Activated CD4-positive, alpha-beta T cell treated with anti-CD3 and anti-CD28 coated beads, Interleukin-2, amount 10 ng/mL, durations not matched to agents 24 days and 14 days (primary cell): ENCODE measurements at places on chromosomes 7 and 10. TPM values are rescaled to one million over a fixed set of nuclear protein-coding genes. Genes with fewer than 3 reads are reported as not detected.

- DNase-seq, result no peak
- H3K4me1 ChIP-seq, result no peaks in the 10 kb centered on the region
- no peak overlapping the region for H3K4me3 ChIP-seq
- no peak overlapping the region for H3K27ac ChIP-seq
- H3K27me3 ChIP-seq, result no peaks in the 10 kb centered on the region
- no peaks in the 10 kb centered on the region for H3K36me3 ChIP-seq
Measured at GRCh38 chr7:142890874-142891485, 5.4 kb upstream of the TRPV6 start.

GRCh38 chr10:78551184-78552005, 517.4 kb upstream of the ZMIZ1 start:
- H3K36me3 ChIP-seq, result no peaks in the 10 kb centered on the region
- H3K27ac ChIP-seq, result peak overlapping the region; percentile 4
- H3K4me1 ChIP-seq, result peaks cover 3% of the 10 kb centered on the region
- peaks cover 19% of the 10 kb centered on the region for H3K27me3 ChIP-seq

DNA sequence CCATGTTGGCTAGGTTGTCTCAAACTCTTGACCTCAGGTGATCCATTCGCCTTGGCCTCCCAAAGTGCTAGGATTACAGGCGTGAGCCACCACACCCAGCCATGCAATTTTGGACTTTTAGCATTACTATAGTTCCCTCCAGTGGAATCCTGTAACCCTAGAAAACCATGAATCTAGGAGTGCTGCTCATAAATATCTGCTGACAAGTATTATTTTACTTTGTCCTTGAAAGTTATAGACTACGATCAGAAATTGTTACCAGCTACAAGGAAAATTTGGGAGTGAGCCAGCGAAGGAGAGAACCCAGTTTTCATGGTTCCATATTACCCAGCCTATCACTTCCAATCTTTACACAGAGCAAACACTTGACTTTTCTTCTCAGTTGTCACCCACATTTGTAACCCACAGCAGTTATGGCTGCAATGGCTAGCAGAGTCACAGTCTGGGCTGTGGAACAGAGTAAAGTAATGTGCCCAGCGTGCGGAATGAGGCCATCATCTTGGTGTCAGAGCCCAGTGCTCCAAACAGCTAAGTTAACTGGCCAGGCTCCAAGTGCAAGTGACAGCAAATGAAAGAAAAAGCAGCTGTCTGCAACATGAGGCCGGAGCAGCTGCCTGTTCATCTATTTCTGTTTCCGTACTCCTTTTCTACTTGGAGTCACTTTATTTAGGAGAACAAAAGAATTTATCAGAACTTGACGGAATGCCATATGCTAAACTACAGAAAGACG, 29.9 kb downstream of the ZC3HC1 start:
- no peak overlapping the region for H3K27ac ChIP-seq
- H3K4me1 ChIP-seq, result no peaks in the 10 kb centered on the region
- H3K36me3 ChIP-seq, result peaks cover 53% of the 10 kb centered on the region
- no peak for DNase-seq
- H3K27me3 ChIP-seq, result no peaks in the 10 kb centered on the region
- no peak overlapping the region for H3K4me3 ChIP-seq

Gene CALHM1
- total RNA-seq, result not detected in 2 replicates

DNA sequence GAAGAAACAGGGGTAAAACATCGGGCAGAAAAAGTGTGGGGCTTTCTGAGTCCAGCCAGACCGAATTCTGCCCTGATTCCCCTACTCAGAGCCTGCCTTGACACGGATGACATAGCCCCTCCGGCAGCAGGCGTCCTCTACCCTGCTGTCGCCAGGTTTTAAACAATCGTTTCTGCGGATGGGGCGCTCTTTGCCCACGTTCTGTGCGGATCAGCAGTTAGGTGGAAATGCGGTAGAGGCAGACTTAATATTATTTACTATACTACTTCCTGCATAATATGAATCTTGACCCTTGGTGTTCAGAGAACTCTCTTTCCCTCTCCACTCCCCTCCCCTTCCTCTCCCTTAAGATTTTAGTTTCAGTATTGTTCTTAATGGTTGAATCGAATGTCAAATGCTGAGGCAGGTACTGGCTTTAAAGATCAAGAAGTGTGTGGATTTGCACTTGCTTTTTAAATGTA, 2.4 kb downstream of the GATA3 start:
- H3K36me3 ChIP-seq, result peaks cover 67% of the 10 kb centered on the region
- peaks cover 16% of the 10 kb centered on the region for H3K27me3 ChIP-seq

Gene TACC2
- total RNA-seq, result not detected in 2 replicates

Gene CLEC5A
- not detected in 2 replicates for total RNA-seq

Gene JAZF1
- total RNA-seq, result 4.2 and 4.4 TPM in 2 replicates

Gene GATA3
- 79.7 and 81.0 TPM in 2 replicates for total RNA-seq

GRCh38 chr10:61978965-61979364, 77.5 kb downstream of the ARID5B start:
- H3K27me3 ChIP-seq, result no peaks in the 10 kb centered on the region
- peaks cover 39% of the 10 kb centered on the region for H3K4me1 ChIP-seq
- no peak overlapping the region for H3K4me3 ChIP-seq
- peaks cover 70% of the 10 kb centered on the region for H3K36me3 ChIP-seq
- no peak for DNase-seq

GRCh38 chr7:45089341-45089891, 647 bp upstream of the NACAD start:
- H3K4me3 ChIP-seq, result peak overlapping the region; percentile 77
- peak overlapping the region; percentile 34 for H3K27ac ChIP-seq
- peak; percentile 91 for DNase-seq
- H3K4me1 ChIP-seq, result peaks cover 8% of the 10 kb centered on the region
- no peaks in the 10 kb centered on the region for H3K36me3 ChIP-seq

Gene CTAGE15
- 1.3 and 2.7 TPM in 2 replicates for total RNA-seq

GRCh38 chr10:49598986-49599385, 11.1 kb upstream of the SLC18A3 start:
- peaks cover 2% of the 10 kb centered on the region for H3K27me3 ChIP-seq
- H3K36me3 ChIP-seq, result no peaks in the 10 kb centered on the region
- no peak for DNase-seq

GRCh38 chr7:38842746-38843145, 66.2 kb downstream of the VPS41 start:
- no peak overlapping the region for H3K4me3 ChIP-seq
- H3K4me1 ChIP-seq, result no peaks in the 10 kb centered on the region
- no peak for DNase-seq
- no peak overlapping the region for H3K27ac ChIP-seq
- H3K27me3 ChIP-seq, result no peaks in the 10 kb centered on the region
- no peaks in the 10 kb centered on the region for H3K36me3 ChIP-seq

DNA sequence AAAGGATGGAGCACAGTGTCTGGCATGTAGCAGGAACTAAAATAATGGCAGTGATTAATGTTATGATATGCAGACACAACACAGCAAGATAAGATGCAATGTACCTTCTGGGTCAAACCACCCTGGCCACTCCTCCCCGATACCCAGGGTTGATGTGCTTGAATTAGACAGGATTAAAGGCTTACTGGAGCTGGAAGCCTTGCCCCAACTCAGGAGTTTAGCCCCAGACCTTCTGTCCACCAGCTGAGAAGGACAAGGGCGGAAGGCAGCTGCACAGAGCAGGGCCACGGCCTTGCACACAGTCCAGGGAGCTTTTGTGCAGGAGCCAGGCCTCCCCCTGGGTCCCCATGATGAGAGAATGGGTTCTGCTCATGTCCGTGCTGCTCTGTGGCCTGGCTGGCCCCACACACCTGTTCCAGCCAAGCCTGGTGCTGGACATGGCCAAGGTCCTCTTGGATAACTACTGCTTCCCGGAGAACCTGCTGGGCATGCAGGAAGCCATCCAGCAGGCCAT, at the start of gene RBP3:
TSS of gene RBP3 (plus strand) at position 226 of the 514 bp plus-strand sequence. CDS start at position 348, 122 bp downstream.
- H3K4me3 ChIP-seq, result no peak within 1 kb of the TSS
- DNase-seq, result no peak
- H3K27me3 ChIP-seq, result peaks cover 2% of the 10 kb centered on the region
- H3K27ac ChIP-seq, result no peak within 1 kb of the TSS

GRCh38 chr10:70508912-70509756, 30.6 kb downstream of the PALD1 start:
- H3K4me1 ChIP-seq, result no peaks in the 10 kb centered on the region
- no peak for DNase-seq
- no peaks in the 10 kb centered on the region for H3K36me3 ChIP-seq
- no peak overlapping the region for H3K4me3 ChIP-seq
- H3K27ac ChIP-seq, result no peak overlapping the region

GRCh38 chr10:97406064-97406463, 4.9 kb upstream of the RRP12 start:
- H3K4me3 ChIP-seq, result no peak overlapping the region
- no peaks in the 10 kb centered on the region for H3K27me3 ChIP-seq
- no peaks in the 10 kb centered on the region for H3K36me3 ChIP-seq
- peaks cover 17% of the 10 kb centered on the region for H3K4me1 ChIP-seq
- no peak overlapping the region for H3K27ac ChIP-seq

- H3K4me1 ChIP-seq, result peaks cover 23% of the 10 kb centered on the region
- DNase-seq, result peak; percentile 66
- peaks cover 9% of the 10 kb centered on the region for H3K27me3 ChIP-seq
- H3K36me3 ChIP-seq, result peaks cover 1% of the 10 kb centered on the region
Measured at GRCh38 chr7:129502708-129503685, 666 bp downstream of the SMKR1 start.

GRCh38 chr10:20380401-20380800, 516.7 kb downstream of the NEBL start:
- H3K4me1 ChIP-seq, result no peaks in the 10 kb centered on the region
- H3K4me3 ChIP-seq, result no peak overlapping the region
- no peaks in the 10 kb centered on the region for H3K36me3 ChIP-seq
- DNase-seq, result no peak
- H3K27ac ChIP-seq, result no peak overlapping the region

Gene TMEM26
- total RNA-seq, result not detected in 2 replicates

- no peak for DNase-seq
- H3K36me3 ChIP-seq, result no peaks in the 10 kb centered on the region
- H3K4me1 ChIP-seq, result no peaks in the 10 kb centered on the region
- H3K27ac ChIP-seq, result no peak overlapping the region
- no peaks in the 10 kb centered on the region for H3K27me3 ChIP-seq
Measured at GRCh38 chr7:64626083-64626469, 39.9 kb upstream of the ZNF107 start.

Gene LRRC17
- total RNA-seq, result not detected in 2 replicates

Gene BMPER
- total RNA-seq, result not detected in 2 replicates

Gene BTBD16
- total RNA-seq, result not detected in 2 replicates

DNA sequence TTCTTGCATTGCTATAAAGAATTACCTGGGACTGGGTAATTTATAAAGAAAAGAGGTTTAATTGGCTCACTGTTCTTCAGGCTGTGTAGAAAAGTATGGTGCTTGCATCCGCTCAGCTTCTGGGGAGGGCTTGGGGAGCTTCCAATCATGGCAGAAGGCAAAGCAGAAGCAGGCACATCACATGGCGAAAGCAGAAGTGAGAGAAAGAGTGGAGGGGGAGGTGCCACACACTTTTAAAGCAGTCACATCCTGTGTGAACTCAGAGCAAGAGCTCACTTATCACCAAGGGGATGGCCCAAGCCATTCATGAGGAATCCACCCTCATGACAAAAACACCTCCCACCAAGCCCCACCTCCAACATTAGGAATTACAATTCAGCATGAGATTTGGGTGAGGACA, 303.5 kb downstream of the OTUD1 start:
- H3K36me3 ChIP-seq, result no peaks in the 10 kb centered on the region
- no peaks in the 10 kb centered on the region for H3K4me1 ChIP-seq
- DNase-seq, result no peak
- no peak overlapping the region for H3K4me3 ChIP-seq

- peaks cover 8% of the 10 kb centered on the region for H3K27me3 ChIP-seq
- H3K4me3 ChIP-seq, result no peak overlapping the region
- no peak overlapping the region for H3K27ac ChIP-seq
- no peak for DNase-seq
- H3K4me1 ChIP-seq, result peaks cover 18% of the 10 kb centered on the region
Measured at GRCh38 chr10:112536663-112537062, 89.6 kb downstream of the VTI1A start.

DNA sequence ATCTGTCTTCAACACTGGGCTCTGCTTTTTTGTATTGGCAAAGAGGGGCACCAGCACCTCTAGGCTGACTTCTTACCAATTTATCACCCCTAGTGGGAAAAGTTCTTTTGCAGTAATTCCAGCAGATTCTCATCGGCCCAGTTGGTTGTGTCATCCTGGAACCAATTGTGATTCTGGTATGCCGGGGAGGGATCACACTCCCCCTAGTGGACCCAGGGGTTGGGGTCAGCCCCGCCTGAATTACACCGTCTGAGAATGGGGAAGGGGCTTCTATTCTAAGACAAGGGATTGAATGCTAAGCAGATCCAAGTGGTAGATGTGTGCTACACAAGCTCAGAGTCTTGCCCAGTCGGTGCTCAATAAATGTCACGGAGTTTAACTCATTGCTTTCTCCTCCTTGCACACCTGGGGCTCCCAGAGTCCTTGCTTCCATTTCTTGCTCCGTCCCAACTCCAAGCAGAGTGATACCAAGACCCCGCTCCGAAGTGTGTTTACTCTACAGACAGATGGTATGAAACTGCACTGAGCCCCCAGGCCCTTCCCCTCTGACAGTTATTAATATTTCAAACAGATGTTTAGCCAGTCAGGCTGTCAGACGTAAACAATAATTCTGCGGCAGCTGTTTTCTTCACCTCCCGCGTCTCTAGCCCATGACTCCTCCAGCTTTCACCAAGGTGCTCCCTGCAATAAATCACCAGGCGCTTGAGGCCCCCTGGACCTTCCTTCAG, 71.9 kb downstream of the C10orf105 start:
- H3K4me3 ChIP-seq, result no peak overlapping the region
- H3K27ac ChIP-seq, result no peak overlapping the region
- peaks cover 3% of the 10 kb centered on the region for H3K4me1 ChIP-seq
- H3K27me3 ChIP-seq, result no peaks in the 10 kb centered on the region
- no peak for DNase-seq
- no peaks in the 10 kb centered on the region for H3K36me3 ChIP-seq

Gene DLD
- total RNA-seq, result 113 and 119 TPM in 2 replicates
